ENCODE measurements at places on chromosomes 3 and 15.
A peak's percentile ranks its signal among the peaks of the same experiment; 100 is the strongest.

- DNase-seq = no peak
Measured at GRCh38 chr3:14520967-14521366, 19.2 kb downstream of the GRIP2 start.

- peak; percentile 79 for DNase-seq
Measured at GRCh38 chr3:61560517-61561373, 626 bp upstream of the PTPRG start.

DNA sequence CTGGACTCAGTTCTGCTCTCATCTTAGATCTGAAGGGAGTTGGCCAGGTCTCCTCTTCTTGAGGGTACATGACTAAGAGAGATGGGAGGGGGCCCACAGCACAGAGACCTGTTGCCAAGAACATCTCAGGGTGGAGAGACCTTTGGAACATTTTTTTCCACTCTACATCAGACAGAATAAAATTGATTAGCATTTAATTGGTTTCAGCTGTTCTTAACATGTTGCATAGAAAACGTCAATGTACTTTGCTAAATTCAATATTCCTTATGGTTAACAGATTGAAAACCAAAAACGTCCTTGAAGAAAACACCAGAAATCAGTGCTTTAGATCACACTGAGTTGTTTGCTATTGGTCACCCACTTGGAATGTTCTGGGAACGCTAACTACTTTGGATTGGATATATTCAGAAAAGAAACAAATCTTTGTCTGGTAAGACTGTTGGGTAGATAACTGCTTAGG is 36.4 kb upstream of the FSTL1 start:
- DNase-seq = no peak

DNA sequence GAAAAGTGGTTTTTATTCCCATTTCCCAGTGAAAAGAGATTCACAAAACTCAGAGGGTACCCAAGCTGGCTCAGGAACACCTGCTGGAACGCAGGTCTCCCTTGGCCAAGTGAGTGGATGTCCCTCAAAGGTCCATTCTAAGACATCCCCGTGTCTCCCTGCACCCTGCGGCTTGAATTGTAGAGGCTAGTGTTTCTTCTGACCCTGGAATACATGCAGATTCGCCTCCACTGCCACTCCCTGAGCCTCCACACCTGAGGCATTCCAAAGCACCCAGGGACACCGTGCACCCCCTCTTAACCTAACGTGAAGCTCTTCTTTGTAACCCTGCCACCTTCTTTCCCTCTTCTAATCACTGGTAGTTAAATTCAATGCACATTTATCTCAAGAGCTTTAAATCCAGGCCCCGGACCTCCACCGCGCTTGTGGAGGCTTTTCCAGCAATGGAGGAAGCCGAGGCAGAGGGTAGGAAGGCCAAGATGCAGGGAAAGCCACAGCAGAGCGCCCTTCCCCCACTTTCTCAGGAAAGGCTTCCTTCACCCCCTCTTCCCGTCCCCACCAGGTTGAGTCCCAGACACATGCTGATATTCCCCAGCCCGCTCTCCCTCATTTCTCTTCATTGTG is 590 bp upstream of the ITGA11 start:
- DNase-seq = no peak

- DNase-seq = no peak
Measured at GRCh38 chr15:36878684-36879262, 221.6 kb downstream of the MEIS2 start.

- DNase-seq = no peak
Measured at GRCh38 chr15:76347482-76348055, 11.0 kb downstream of the ISL2 start.

- no peak for DNase-seq
Measured at GRCh38 chr3:105823149-105823867, 45.5 kb downstream of the CBLB start.

DNA sequence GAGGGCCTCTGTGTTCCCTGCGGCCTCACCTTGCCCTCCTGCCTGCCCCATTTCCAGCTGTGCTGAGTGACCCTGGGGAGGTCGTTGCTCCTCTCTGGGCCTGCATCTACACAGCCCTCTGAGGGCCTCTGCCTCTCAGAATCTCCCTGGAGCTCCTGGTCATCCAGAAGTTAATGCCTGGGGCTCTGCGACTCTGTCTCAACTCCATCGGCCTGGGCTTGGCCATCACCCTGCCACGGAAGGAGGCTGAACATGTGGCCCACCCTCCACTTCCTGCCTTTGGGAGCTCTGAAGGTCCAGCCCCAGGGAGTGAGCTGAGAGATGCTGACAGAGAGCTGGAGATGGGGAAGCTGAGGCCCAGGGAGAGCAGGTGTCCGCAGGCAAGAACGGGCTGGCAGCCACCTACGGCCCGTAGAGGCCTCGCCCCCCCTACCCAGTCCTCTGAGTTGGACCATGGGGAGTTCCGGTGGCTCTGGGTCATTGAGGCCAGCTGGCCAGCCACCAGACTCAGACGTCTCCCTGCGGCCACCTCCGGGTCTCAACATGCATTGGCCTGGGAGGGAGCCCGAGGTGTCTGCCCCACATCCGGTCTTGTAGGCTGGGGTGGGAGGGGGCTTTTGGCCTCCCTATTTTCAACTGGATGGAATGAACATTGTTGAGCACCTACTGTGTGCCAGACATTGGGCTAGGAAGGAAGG is 34.2 kb downstream of the GRIP2 start:
- DNase-seq = no peak

DNA sequence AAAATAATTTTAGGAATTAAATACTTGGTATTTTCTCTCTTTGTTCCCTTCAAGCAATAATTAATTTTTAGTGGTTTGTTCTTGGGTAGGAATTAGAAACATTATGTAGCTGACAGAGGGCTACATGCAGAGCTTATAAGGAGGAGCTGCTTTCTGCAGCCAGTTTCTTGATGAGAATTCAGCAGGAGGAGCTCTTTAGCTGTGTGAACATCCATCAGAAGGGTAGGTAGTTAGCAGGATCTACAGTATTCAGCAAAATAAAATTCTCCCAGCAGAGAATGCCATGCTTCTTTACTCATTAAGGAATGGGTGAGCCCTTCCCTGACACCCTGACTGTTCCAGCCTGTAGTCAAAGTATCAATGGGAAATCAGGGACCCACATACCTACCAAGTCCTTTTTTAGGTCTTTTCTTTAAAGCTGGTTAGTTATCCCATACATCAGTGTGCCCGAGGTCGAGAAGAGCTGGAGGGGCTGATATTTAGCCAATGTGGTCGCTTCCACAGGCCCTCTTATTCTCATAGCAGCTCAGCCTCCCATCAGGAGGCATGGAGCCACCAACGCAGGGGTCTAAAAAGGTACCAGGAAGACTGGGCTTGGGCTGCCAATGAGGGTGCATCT is 54.0 kb downstream of the KCNAB1 start:
- DNase-seq = peak; percentile 9

GRCh38 chr15:100373120-100373896 is 31.5 kb upstream of the ADAMTS17 start:
- DNase-seq = no peak

Data from NB4 (cell line).